ENCODE measurements at places on chromosomes 16 and 17.

DNA sequence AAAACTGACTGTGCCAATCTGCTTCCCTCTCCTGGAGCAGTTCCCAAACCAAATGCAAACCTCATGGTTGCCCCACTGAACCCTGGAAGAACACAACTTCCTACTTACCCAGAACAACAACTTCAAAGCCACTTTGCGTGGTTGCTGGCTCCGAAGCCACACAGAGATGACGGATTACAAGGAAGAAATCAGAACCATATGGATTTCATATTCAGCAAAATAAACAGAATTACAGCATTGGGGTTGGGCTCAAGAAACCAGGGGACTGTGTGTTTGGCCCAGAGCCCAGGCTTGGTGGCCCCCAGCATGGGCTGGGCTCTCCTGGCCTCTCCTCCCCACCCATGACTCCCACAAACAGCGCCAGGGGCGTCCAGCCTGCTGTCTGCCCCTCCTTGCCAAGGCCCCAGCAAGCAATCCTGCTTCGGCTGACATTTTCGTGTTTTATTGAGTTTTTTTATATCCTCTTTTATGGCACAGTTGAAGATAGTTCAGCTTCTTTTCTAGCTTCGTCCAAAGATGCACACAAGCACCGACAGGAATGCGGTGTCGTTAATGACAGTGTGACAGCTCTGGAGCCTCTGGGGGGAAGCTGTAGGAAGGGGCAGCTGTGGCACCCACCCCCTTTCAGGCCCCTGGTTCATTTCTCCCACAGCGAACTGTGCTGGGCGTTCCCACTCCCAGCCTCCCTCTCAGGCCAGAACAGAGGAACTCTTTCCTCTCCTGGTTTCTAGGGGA is 137.1 kb downstream of the GAS7 start:
- no peak for DNase-seq

GRCh38 chr16:78704416-78704815 is 605.0 kb downstream of the WWOX start:
- DNase-seq, result no peak

DNA sequence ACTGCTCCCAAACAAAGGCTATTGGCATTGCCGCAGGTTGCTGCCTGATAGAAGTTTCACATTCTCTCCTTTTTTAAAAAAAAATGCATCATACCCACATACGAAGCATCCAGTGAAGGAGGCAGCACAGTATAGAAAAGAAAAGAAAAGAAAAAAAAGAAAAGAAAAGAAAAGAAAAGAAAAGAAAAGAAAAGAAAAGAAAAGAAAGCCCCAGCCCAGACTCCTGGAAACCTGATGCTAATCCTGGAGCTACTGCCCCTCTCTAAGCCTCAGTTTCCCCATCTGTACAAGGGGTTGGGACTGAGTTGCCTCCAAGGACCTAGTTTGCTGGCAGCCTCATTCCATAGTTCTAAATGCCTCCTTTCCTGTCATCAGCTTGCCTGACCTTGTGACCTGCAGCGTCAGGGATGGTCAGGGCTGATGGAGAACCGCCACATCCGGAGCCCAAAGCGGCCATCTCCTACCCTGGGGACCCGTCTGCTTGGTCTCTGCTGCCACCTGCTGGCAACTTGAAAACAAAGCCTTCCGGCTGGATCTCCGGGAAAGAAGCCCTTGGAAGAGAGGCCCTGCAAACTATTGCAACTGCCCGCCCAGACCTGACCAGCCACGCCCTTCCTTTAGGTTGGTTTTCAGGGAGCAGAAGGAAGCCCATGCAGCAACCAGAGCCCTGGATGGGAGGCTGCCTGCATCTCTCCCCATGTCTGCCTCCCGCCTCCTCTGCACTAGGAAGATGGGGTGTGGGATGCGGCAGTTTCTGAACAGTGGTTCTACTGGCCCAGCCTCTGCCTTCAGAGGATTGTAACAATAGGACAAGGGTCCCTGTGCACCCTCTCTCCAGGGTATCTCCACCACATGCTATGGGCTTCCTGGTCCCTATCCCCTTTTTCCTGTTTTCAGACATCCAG is 13.0 kb downstream of the AIPL1 start:
- no peak for DNase-seq

- no peak for DNase-seq
These were observed 100.4 kb downstream of the STX8 start for GRCh38 chr17:9475101-9475658.

All from cortex of kidney (tissue), 1 donor.